ENCODE measurements at places on chromosomes 16 and 17. TPM values are rescaled to one million over a fixed set of nuclear protein-coding genes. Genes with fewer than 3 reads are reported as not detected.

KCNH4 gene
- total RNA-seq = not detected

GDPD3 gene
- total RNA-seq = 0.89 TPM

CDR2 gene
- 21.2 TPM for total RNA-seq

ABCC12 gene
- total RNA-seq = not detected

KRTAP2-3 gene
- total RNA-seq = not detected

EME2 gene
- 6.9 TPM for total RNA-seq

KCTD13 gene
- total RNA-seq = 20.1 TPM

DECR2 gene
- 15.7 TPM for total RNA-seq

CASKIN1 gene
- 1.5 TPM for total RNA-seq

PTGES3L gene
- total RNA-seq = not detected

CIITA gene
- total RNA-seq = not detected

ZSCAN10 gene
- 0.38 TPM for total RNA-seq

FBXW10 gene
- total RNA-seq = 0.20 TPM

CCL22 gene
- not detected for total RNA-seq

TP53TG3B gene
- total RNA-seq = not detected

TMEM238L gene
- total RNA-seq = not detected

TOX3 gene
- not detected for total RNA-seq

PROCA1 gene
- 3.4 TPM for total RNA-seq

TBC1D3I gene
- total RNA-seq = not detected

CCL18 gene
- not detected for total RNA-seq

RNF222 gene
- total RNA-seq = not detected

LGALS9 gene
- 0.25 TPM for total RNA-seq

Data from NCI-H460 (cell line).